ENCODE measurements at places on chromosomes 3 and 15.

GRCh38 chr3:12380461-12380860 is 91.6 kb downstream of the PPARG start:
- no peak for DNase-seq

- no peak for DNase-seq
These were observed 24.8 kb upstream of the RIOX2 start for GRCh38 chr3:97996988-97997387.

DNA sequence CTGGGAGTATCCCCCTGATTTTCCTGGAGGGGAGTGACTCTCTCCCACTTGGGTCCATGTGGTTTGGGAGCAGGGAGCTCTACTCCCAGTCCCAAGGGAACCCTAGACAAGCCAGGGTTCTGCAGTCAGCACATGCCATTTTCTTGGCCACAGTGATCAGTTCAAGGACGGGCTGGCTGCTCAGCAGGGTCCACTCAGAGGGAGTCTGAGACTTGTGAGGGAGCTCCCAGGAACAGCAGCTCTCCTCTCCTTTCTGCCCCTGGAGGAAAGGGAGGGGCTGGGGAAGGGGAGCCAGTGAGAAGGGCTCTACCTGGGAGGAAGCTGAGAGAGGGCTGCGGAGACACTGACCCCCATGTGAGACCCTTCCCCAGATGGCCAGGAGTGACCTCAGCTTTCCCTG is 29.1 kb upstream of the LMCD1 start:
- no peak for DNase-seq

- peak; percentile 20 for DNase-seq
These were observed 4.3 kb upstream of the GPR160 start for GRCh38 chr3:170033489-170033888.

- no peak for DNase-seq
These were observed 17.4 kb downstream of the NSMCE3 start for GRCh38 chr15:29252234-29252633.

GRCh38 chr3:140470211-140470610 is 207.7 kb upstream of the TRIM42 start:
- DNase-seq = no peak

- no peak for DNase-seq
These were observed 144.1 kb upstream of the PEX5L start for GRCh38 chr3:180180795-180181194.

DNA sequence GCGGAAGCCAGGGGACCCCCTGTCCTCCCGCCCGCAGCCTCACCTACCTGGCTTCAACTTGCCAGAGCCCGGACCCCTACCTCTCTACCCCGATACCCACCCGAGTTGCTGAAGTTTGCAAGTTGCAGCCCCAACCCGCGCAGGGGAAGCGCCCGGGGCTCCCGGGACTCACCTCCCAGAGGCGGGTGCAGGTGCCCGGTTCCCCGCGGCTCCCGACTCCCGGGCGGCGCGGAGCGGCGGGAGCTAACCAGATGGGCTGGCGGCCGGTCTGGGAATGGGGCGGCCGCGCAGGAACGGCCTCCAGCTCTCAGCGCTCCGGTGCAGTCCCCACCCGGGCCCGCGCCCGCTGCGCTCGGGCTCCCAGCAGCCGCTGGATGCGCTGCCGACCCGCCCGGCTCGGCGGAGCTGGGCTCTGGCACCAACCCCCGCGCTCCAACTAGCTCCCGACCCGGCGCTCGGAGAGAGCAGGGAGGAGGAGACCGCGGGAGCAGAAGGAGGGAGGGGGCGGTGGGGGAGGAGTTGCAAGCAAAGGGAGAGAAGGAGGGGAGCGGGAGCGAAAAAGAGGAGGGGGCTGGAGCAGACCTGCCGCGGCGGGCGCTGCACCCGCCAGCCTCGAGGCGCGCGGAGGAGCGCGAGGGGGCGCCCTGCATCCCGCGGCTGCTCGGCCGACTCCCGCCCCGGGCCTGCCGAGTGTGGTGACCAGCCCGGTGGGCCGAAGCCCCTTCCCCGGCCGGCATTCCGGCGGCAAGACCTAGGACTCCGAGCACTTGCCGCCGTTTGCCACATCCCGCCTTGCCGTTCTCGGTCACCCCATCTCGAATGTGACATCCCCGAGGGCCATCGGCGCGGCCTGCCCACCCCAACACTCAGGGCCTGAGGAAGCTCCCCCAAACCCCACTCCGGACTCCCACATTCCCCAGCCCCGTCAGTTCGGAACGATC is at the start of gene SEMA5B:
Gene SEMA5B (minus strand): TSS at position 472 of the 941 bp plus-strand sequence. CDS start 66,500 bp downstream, outside the sequence.
- DNase-seq = peak; percentile 32

GRCh38 chr15:89307046-89307587 is 27.5 kb downstream of the POLG start:
- DNase-seq = no peak

DNA sequence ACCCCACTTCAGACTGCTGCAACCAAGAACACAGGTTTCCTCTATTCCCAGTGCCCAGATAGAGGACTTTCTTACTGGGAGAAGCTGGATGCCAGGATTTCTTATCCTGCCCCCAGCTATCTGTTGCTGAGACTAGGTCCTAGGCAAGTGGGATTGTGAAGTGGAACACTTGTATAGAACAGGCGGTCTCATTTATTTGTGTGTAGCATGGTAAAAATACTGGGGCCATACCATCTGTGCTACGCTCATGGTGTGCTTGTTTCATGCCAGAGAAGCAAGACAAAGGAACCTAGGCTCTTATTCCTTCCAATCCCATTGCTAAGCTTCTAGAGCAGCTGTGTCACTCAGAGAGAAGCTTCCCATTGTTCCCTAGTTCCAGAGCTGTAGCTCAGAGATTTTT is 191.5 kb upstream of the EPHA6 start:
- no peak for DNase-seq

- DNase-seq = peak; percentile 77
These were observed 1.9 kb downstream of the CHST2 start for GRCh38 chr3:143121241-143122088.

DNA sequence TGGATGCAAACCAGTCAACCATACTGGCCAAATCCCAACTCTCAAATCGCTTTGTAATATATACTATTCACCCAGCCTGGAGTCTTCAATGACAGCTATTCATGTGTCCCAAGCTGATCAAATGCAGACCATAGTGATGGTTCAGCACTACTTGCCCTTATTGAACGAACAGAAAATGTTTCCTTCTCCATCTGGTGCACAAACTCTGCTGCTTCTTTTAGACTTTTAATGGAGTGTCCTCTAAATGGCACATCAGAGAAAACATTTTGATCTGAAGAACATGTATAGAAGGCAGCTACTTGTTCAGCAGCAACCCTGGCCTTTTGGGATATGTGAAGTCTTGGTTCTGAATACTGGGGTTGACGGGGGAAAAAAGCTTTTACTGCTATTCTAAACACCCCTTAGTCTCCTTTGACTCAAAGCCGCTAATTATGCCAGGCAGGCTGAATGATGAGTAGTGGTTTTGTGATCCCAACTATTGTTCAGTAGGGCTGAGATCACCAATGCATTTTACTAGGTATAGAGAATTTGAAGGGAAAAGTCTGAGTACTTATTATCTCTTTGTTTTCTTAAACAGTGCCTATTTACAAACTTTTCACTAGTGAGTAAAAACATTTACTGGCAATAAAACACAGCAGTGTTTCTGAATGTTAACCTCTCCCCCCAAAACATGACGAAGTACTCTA is 781.2 kb downstream of the ROBO1 start:
- no peak for DNase-seq

DNA sequence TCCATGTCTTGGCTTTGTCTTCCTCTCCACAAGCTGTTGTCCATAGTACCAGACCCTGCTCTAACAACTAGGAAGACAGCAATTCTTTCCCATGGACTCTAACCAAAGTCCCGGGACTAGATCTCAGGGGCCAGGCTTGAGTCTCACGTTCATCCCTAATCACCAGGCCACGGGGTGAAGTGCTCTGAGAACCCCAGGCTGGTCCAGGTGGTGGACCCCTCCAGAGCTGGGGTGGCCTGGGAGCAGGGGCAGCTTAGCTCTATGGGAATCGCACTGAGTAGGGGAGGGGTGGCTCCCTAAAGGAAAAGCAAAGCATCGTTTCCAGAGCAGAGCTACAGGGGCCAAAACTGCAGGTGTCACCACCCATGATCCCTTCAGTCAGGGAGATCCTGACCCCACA is 150.9 kb downstream of the TPRA1 start:
- peak; percentile 9 for DNase-seq

DNA sequence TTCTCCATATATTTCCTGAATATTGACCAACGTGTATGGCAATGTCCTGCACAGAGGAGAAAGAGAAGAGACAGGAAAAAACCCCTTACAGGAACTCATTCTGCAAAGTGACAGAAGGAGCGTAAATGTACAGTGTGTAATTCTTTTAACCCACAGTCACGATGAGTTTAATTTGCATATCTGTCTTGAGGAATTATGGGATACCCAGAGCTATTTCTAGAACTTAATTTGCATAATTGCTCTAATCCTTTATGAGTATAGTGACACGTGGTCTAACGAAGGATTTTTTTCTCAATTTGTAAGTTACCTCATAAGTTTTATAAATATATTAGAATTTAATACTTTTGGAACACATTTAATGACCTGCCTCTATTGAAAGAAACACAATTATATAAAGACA is 9.8 kb downstream of the GPR27 start:
- DNase-seq = no peak

DNA sequence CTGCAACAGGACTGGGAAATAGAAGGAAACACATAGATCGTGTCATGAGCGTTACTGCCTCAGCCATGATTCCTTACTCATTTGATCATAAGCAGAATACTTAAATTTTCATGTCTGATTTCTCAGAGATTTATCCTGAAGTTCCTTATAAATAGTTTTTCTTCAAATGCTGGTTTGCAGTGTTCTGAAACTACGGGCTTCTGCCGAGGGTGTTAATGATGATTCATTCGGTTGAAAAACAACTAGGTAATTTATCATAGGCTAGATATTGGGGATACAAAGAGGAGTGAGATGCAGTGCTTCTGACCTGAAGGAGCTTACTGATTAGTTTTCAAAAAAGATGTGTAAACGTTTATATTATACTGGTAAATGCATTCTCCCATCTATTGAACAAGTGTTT is 428.9 kb downstream of the NLGN1 start:
- DNase-seq = no peak

GRCh38 chr3:101673953-101674352 is 3.0 kb downstream of the ZBTB11 start:
- no peak for DNase-seq

- DNase-seq = no peak
These were observed 51.4 kb upstream of the TMEM115 start for GRCh38 chr3:50410608-50411139.

GRCh38 chr3:16999871-17000270 is 115.1 kb downstream of the PLCL2 start:
- DNase-seq = no peak

GRCh38 chr3:159128628-159129027 is 326.8 kb downstream of the MFSD1 start:
- no peak for DNase-seq

DNA sequence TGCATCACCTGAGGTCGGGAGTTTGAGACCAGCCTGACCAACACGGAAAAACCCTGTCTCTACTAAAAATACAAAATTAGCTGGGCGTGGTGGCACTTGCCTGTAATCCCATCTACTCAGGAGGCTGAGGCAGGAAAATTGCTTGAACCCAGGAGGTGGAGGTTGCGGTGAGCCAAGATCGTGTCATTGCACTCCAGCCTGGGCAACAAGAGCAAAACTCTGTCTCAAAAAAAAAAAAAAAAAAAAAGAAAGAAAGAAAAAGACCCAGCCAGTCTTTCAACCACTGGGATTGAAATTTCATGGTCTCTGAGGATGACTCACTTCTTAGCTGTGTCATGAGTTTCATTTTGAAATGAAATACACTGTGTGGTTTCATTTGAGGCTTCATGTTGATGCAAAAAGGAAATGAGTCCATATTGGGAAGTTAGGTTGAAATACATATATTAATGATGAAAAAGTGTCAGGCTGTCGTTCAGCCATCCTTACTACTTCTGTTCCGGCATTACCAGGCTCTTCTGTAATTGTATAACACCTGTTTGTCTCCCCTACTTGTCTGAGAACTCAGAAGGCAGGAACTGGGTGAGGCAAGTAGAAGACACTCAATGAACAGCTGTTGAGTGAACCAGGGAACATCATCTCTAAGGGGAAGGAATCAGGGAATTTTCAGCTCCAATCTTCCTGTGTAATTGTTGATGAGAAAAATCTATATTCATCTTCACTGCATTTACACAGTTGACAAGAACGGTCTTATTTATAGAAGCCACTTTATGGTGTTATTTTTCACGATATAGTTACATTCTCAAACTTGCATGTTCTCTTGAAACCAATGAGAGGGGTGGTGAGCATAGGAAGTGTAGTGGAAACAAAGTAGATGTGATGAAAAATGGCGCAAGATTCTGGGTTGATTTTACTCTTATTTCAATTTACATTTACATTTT is 87.4 kb downstream of the NFKBIZ start:
- peak; percentile 20 for DNase-seq

GRCh38 chr15:33907326-33907725 is 61.0 kb upstream of the CHRM5 start:
- no peak for DNase-seq

- DNase-seq = no peak
These were observed 18.4 kb upstream of the GHSR start for GRCh38 chr3:172466553-172467130.

- DNase-seq = no peak
These were observed 72.0 kb downstream of the TPRA1 start for GRCh38 chr3:127518456-127519081.

- no peak for DNase-seq
These were observed 65.3 kb upstream of the NANOGP8 start for GRCh38 chr15:35150361-35150760.

GRCh38 chr3:123055352-123055751 is 11.5 kb upstream of the PDIA5 start:
- no peak for DNase-seq
